Cortex of kidney (tissue), 1 donor: ENCODE measurements at places on chromosomes 4 and X.

GRCh38 chr4:55078987-55079386 is 46.4 kb downstream of the KDR start:
- DNase-seq: no peak

DNA sequence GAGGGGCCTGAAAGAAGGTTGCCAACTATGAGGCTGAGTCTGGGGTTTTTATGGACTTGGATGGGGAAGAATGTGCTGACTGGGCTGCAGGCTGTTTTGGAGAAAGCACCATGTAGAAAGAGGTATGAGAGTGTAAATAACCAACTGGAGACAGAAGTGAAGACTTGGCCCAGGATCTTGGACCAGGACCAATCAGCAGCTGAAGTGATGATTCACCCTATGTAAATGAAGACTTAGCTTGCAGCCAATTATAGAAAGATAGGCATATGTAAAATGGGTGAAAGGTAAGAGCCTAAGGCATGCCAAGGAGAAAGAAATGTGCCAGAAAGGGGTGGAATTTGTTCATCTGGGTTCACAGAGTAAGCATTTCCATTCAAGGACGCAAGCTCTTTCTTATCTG is 856.7 kb upstream of the PRKX start:
- DNase-seq: no peak

- no peak for DNase-seq
Measured at GRCh38 chrX:63387411-63387810, 36.3 kb upstream of the SPIN4 start.

DNA sequence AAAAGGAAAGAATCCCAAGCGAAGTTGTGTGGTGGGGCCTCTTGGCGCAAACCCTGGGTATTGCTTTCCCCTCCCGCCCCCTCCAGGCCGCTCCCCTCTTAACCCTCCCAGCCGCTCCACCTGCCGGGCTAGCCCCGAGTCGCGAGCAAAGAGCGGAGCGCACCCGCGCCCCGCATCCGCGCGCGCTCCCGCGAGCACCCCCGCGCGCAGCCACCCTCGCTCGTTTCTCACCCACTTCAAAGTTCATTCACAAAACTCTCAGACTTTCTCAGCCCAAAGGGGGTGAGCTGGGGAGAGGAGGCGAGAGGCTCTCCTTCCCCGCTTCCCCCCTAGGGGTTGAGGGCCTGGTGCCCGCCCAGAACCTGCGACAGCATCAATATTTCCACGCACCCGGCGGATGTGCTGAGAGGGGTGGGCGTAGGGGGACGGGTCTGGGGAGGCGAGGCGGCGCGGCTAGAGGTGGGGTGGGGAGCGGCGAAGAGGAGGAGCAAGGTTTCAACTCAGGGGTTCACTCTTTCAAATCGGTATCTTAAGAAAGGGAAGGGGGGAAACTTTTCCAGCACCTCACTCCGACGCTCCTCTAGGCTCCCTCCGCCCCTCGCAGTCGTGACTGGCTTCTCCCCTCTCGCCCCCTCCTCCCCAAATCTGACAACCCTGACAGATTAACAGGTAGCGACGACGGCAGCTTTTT is 1.8 kb downstream of the MAML3 start:
- DNase-seq: no peak

- no peak for DNase-seq
Measured at GRCh38 chr4:99722006-99722405, 64.4 kb upstream of the C4orf54 start.

DNA sequence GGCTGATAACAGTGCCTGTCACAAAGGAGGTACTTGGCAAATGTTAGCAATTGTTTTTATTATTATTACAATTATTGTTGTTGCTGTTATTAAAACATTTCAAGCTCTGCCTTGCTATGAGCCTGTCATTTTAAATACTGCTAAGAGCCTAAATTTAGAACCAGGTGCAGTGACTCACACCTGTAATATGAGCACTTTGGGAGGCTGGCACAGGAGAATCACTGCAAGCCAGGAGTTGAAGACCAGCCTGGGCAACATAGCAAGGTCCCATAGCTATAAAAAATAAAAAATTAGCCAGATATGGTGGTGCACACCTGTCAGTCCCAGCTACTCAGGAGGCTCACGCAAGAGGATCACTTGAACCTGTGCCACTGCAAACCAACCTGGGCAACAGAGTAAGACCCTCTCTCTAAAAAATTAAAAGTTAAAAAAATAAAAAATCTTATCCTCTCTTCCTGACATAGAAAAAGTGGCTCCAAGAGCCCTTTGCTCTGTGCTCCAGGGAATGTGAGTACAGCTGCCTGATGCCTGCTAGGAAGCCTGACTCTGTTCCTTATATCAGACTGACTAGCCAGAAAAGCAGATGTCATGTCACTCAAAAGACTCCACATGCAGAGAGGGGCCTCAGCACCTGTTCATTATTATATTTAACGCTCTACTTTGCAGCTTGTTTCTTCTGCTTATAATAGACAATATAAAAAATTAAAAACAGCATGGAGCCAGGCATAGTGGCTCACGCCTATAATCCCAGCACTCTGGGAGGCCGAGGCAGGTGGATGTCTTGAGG is 234.0 kb downstream of the OPHN1 start:
- no peak for DNase-seq

- no peak for DNase-seq
Measured at GRCh38 chrX:119229253-119229615, 6.9 kb upstream of the PGRMC1 start.
